HEK293T (cell line): ENCODE measurements at places on chromosomes 16 and 17.

- no peak for DNase-seq
Measured at GRCh38 chr17:59790910-59791309, 83.5 kb downstream of the VMP1 start.

- DNase-seq: no peak
Measured at GRCh38 chr16:2385190-2385836, 43.9 kb upstream of the CCNF start.

DNA sequence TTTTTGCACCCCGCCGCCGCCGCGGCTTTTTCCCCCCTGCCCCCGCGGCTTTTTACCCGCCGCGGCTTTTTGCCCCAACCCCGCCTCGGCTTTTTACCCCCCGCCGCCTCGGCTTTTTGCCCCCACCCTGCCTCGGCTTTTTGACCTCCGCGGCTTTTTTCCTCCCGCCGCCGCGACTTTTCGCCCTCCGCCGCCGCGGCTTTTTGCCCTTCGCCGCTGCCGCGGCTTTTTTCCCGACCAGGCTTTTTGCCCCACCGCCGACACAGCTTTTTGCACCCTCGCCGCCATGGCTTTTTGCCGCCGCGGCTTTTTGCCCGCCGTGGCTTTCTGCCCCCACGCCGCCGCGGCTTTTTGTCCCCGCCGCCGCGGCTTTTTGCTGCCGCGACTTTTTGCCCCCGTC is 137.0 kb upstream of the TP53TG3D start:
- DNase-seq: no peak

DNA sequence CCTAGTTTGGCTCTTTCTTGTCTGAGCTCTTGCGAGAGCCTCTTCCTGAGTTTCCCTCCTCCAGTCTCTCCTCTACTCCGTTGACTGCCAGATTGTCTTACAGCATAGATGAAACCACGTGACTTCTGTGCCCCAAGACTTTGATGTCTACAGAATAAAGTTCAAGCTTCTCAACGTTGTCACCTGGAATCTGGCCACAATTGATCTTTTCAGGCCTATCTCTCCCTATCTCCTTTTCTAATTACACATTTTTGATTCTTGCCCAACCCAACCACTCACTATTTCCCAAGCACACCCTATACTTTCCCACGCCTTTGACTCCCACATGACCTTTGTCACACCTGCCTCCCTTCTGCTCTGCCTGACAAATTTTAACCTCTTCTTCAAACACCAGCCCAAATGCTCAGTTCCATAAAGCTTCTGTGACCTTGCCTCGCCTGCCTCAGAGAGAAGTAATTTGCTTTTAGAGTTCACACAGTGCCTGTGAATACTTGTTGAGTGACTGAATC is 52.4 kb upstream of the PMFBP1 start:
- DNase-seq: no peak

DNA sequence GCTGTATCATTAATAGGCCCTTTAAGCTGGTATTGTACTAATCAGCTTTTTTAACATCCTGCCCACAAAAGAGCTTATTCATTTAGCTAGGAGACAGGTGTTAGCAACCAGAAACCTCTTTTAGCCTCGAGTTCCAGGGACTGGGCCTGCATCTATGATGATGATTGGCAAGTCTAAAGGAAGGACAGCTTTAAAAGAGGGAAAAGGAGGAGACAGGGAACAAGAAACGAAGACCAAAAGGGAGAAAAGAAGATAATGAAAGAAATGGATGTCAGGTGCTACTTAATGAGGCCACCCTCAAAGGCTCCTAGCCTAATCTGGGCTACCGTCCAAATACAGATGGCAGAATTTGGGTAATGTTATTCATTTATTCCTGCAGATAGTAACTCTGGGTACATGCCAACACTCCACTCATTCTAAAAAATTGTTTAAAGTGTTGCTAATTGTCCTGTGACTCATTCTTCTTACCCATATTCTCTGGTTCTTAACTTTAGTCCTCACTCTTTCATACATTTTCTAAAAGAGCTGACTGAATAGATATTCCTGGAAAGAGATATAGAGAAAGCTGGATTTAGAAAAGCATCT is 18.7 kb upstream of the RFFL start:
- DNase-seq: no peak
